ENCODE measurements at places on chromosomes 2 and 18. TPM values are rescaled to one million over a fixed set of nuclear protein-coding genes. Genes with fewer than 3 reads are reported as not detected.

GRCh38 chr2:7815726-7816125 lies 866.1 kb upstream of the ID2 start:
- H3K27ac ChIP-seq: no peak overlapping the region
- no peaks in the 10 kb centered on the region for H3K4me1 ChIP-seq
- H3K36me3 ChIP-seq: no peaks in the 10 kb centered on the region
- H3K27me3 ChIP-seq: no peaks in the 10 kb centered on the region
- H3K4me3 ChIP-seq: no peak overlapping the region
- DNase-seq: no peak

GRCh38 chr2:53848062-53848461 lies 11.7 kb downstream of the GPR75 start:
- DNase-seq: no peak
- H3K4me3 ChIP-seq: no peak overlapping the region
- H3K36me3 ChIP-seq: no peaks in the 10 kb centered on the region
- no peaks in the 10 kb centered on the region for H3K4me1 ChIP-seq
- H3K27ac ChIP-seq: no peak overlapping the region

GRCh38 chr2:232521959-232522622 lies 1.9 kb downstream of the PRSS56 start:
- H3K27ac ChIP-seq: no peak overlapping the region
- peaks cover 6% of the 10 kb centered on the region for H3K4me1 ChIP-seq
- H3K36me3 ChIP-seq: no peaks in the 10 kb centered on the region
- peaks cover 37% of the 10 kb centered on the region for H3K27me3 ChIP-seq

The PSTPIP2 gene
- 17.8 TPM for total RNA-seq

The PUM2 gene
- total RNA-seq: 104 TPM

All from activated CD8-positive, alpha-beta T cell treated with anti-CD3 and anti-CD28 coated beads for 36 hours (primary cell).